Lung (tissue), 17 donors: ENCODE measurements at places on chromosomes 5 and 9. TPM values are rescaled to one million over a fixed set of nuclear protein-coding genes. Genes with fewer than 3 reads are reported as not detected.

SLC6A7 gene
- 0.03 TPM for polyA plus RNA-seq

CAVIN4 gene
- 0.22 TPM for polyA plus RNA-seq

NEURL1B gene
- 6.0 TPM for polyA plus RNA-seq

NFX1 gene
- 17.9 TPM for polyA plus RNA-seq

SYK gene
- polyA plus RNA-seq, result 13.7 TPM

GRCh38 chr9:86562691-86563090, 208.5 kb upstream of the TUT7 start:
- H3K4me3 ChIP-seq, result no peak overlapping the region
- H3K36me3 ChIP-seq, result no peaks in the 10 kb centered on the region
- H3K4me1 ChIP-seq, result no peaks in the 10 kb centered on the region
- H3K27me3 ChIP-seq, result no peaks in the 10 kb centered on the region
- H3K27ac ChIP-seq, result no peak overlapping the region

- no peak for DNase-seq
- H3K4me3 ChIP-seq, result no peak overlapping the region
- H3K27me3 ChIP-seq, result no peaks in the 10 kb centered on the region
- H3K4me1 ChIP-seq, result no peaks in the 10 kb centered on the region
- no peak overlapping the region for H3K27ac ChIP-seq
Measured at GRCh38 chr9:38371495-38371894, 21.0 kb upstream of the ALDH1B1 start.

DNA sequence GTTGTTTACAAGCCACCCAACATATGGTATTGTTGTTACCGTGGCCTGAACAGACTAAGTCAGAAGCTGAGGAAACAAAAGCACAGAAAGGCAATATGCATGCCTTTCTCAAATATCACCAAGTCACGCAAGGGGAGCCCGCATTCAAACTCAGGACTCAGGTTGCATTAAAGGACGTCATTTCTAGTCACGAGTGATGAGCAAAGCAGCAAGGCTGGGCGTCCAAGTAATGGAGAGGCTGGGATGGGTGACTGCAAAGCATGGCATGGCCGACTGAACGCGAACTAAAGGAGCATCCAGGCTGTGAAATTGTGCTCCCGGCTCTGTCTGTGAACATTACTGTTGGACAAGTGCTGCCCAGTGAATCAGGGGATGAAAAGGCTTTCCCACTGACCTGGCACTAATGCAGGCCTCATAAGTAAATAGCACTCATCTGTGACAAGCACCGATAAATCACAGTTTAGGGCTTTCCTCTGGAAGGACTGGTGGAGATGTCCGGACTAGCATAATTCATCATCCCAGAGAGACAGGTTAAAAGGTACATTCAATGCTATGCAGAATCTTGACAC, 202.8 kb downstream of the SPOCK1 start:
- DNase-seq, result no peak
- no peak overlapping the region for H3K27ac ChIP-seq
- no peaks in the 10 kb centered on the region for H3K4me1 ChIP-seq
- H3K36me3 ChIP-seq, result no peaks in the 10 kb centered on the region

DNA sequence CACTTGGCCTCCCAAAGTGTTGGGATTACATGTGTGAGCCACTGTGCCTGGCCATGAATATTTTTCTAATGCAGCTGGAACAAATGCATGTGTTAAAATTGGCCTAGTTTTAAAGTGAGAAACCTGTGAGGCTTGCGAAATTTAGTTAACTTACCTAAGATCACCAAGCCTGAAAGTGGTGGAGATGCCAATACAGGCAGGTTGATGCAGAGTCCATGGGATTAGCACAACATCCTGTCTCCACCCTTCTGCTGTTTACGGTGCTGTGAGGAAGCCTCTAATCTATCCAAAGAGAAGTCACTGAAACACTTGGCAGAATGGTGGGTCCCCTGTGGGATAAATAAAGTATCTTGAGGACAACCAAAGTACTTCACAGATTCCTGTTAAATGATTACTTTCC, 98.2 kb downstream of the PCSK5 start:
- no peak overlapping the region for H3K4me3 ChIP-seq
- no peaks in the 10 kb centered on the region for H3K36me3 ChIP-seq
- no peak overlapping the region for H3K27ac ChIP-seq
- no peak for DNase-seq
- no peaks in the 10 kb centered on the region for H3K4me1 ChIP-seq

DNA sequence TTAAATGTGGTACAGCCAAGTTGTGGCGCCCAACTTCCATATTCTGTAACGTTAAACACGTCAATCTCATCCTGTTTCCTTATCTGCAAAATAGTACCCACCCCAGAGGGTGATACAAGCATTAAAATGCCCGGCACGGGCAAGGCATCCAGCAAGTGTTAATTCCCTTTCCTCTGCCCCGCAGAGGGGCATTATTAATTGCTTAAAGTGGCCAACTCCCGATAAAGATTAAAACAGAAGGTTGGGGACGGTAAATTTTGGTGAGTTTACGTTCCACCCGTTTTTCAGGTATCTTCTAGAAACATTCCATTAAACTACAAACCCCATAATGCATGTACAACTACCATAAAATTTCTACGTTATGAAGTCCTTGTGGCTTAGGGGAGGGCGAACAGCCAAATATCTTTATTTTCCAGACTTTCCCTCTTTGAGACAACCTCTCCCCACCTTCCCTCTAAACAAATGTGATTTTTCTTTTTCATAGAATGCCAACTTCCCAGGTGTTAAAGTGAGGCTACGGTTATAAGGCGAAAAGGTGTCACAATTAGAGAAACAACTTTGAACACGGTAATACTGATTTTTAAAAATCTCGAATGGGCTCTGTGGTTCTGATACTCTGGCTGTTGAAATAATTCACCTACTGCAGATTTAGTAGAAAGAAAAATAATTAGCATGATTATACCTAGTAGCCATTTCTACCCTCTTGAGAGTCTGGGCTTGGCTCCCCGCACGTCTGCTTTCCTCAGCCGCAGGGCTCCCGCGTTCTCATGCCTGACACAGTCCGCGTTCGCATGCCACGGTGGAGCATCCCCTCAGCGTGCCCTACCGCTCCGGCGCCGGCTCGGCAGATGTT, 1.2 kb upstream of the GPBP1 start:
- no peaks in the 10 kb centered on the region for H3K27me3 ChIP-seq
- H3K36me3 ChIP-seq, result no peaks in the 10 kb centered on the region
- no peaks in the 10 kb centered on the region for H3K4me1 ChIP-seq
- H3K4me3 ChIP-seq, result peak overlapping the region; percentile 43
- H3K27ac ChIP-seq, result peak overlapping the region; percentile 96
